ENCODE measurements at places on chromosomes 13 and 19.
A peak's percentile ranks its signal among the peaks of the same experiment; 100 is the strongest.

DNA sequence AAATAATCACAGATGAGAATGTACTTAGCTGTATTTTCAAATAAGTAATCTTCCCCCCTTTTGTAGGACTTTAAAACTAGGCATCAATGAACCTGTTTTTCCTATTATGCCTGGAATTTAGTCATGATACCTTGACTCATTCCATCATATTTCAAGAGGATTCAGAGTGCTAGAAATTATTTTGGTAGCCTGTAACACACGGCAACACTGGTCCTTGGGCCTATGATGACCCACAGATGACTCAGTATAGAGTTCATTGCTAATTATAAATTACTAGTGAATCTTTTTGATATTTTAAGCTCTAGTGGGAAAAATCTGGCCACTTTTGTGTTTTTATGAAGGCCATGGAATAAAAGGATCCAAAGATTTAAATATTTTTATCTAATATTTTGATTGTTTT lies 26.0 kb upstream of the GARRE1 start:
- no peak for DNase-seq

- no peak for DNase-seq
Measured at GRCh38 chr19:1019980-1020867, 699 bp downstream of the TMEM259 start.

GRCh38 chr19:30226464-30227011 lies 145.6 kb upstream of the ZNF536 start:
- DNase-seq = no peak

DNA sequence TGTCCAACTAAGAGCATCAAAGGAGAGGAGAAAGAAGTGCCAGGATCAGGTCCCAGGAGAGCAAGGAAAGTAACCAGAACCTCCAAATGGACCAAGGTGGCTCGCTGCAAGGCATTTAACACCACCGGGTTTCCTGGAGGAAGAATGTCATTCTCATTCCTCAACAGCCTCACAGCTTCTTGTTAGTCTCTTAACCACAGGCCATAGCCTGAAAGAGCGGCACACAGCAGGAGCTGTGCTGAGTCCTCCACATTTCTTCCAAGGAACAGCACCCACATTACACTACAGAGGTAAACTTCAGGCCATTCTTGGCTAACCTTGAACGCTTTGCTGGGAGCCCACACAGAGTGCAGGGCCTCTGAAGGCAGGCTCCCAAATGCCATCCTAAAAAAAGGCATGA lies 23.6 kb downstream of the DOCK9 start:
- no peak for DNase-seq

DNA sequence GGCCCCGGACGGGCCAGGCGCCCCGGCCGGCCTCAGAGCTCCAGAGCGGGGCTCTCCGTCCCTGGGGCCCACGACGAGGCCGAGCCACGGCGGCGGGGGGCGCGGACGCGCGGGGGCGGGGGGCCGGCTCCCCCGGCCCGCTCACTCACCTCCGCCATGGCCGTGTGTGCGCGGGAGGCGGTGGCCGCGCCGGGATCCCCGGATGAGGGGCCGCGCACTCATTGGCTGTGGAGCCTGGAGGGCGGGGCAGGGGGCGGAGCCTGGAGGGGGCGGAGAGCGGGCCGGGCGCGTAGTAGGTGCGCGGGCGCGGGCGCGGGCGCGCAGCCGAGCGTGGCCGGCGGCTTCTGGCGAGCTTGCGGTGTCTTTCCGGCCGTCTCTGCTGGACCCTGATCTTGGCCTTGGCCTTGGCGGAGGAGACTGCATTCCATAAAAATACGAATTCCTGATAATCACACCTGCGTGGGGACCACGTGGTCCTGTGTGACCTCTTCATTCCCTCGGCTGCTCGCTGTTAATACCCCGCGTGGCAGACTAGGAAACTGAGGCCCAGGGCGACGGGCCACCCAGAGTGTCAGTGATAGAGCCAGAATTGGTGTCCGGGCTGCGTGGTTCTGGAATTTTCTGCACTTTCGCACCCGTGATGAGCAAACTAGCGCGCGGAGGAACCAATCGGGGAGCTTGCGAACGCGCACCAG lies at the start of gene MIER2:
MIER2 (minus strand) TSS at position 172 of the 695 bp plus-strand sequence; CDS start at position 158, 14 bp downstream.
- no peak for DNase-seq

DNA sequence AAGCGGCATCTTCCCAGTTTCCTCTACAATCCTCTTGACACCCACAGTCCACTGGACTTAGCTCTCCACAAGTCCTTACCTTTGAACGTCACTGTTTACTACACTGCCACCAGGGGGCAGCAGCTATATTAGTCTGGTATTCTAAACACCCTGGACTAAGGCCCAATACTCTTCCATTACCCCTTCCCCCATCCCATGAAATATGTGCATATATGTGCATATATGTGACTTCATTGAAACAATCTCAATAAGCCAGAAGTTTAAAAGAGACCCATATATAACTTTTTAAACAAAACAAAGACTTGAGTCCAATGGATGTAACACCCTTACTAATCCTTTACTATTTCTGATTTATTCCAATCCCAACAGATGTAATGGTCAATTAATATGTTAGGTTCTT lies 15.5 kb downstream of the GGACT start:
- DNase-seq = peak; percentile 53

DNA sequence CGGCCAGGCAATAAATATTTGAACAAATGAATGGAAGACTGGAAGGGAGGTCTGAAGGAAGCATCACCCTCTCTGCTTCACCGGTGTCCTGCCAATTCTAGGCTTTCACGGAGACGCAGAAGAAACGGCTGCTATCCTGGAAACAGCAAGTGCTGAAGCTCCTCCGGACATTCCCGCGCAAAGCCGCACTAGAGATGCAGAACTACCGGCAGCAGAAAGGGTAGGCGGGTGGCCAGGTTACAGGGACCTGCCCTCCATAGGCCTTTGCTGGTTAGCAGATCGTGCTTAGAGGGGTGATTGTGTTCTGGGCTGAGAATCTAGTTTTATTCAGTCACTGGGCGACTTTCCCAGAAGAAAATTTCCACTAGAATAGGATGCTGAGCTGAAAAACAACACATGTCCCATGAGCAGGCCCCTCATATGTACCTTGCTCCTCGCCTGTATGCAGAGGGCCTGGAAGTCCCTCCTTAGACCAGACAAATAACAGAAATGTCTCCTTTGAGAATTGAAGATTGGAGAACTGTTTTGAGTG lies 11.0 kb downstream of the PAF1 start:
- DNase-seq = no peak

GRCh38 chr13:31805841-31806240 lies 66.5 kb downstream of the RXFP2 start:
- DNase-seq = no peak

DNA sequence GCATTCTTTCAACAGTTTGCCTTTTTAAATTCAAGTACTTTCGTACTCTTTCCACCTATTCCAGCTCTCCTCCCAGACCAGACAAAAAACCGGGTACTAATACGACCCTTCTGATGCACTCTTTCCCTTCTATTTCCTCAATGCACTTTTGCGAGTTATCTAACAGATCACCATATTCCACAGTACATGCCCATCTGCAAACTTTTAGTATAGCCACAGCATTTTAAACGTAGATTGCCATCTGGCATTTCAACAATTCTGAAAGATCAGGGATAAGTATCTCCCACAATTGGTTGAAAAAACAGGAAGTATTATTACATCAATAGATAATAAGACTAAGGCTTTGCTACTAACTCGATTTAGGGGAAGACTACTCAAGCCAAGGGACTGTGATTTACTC lies 31.5 kb downstream of the RBM26 start:
- DNase-seq = no peak

DNA sequence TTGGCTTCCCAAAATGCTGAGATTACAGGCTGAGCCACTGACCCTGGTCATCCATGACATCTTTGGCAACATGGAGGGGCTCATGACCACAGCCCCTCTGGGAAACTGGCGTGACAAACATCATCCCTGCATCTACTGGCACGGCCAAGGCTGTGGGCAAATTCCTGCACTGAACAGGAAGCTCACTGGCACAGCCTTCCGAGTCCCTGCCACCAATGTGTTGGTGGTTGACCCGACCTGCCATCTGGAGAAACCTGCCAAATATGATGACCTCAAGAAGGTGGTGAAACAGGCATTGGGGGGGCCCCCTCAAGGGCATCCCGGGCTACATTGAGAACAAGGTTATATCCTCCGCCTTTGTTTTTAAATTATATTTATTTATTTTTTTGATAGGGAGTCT lies 8.9 kb upstream of the ACP5 start:
- no peak for DNase-seq

DNA sequence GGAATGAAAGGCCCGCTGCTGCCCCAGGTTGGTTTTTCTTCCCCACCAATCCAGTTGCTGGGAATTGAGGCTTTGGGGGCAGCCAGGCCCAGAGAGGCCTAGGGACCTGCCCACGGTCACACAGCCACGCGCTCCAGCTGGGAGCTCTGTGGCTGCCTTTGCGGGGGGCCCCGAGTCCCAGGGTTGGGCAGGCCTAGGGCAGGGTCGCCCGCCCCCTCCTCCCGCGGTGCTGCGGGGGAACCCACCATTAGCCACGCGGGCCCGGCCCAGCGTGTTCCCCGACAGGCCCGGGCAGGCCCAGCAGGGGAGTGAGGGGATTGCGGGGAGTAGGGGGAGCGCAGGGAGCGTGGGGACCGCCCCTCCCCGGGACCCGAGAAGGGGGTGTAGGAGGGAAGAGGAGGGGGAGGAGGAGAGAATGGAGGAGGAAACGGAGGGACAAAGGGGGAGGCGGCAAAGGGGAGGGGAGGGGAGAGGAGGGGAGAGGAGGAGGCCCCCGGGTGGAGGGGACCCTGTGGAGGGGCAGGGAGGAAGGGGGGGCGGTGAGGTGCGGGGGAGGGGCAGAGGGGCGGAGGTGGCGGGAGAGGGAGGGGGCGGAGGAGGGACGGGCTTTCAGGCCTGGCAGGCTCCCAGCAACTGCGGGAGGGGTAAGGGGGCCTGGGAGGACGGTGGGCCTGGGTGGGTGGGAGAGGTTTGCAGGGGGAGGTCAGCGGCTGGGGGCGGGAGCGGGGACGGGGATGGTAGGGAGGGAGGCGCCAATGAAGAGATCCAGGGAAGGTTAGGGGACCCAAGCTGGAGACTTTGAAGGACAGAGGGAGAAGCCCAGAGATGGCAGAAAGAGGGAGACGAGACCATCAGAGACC lies 12.9 kb upstream of the TLE2 start:
- no peak for DNase-seq

DNA sequence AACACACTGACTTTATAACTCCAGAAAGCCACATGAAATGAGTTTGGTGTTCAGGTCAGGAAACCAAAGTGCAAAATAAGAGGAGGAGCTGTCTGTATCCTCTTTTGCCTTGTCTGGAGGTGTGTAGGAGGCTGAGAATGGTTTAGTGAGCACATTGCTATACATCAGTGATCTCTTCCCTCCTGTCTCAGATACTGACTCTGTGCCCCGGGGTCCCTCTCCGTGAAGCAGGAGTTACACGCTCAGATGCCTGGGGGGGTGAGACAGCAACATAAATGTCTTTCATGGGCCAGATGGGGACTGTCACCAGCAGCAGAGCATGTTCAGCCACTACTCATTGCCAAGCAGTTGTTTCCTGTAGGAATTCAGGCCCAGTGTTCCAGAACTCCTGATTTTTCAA lies 285.4 kb downstream of the ATP8A2 start:
- no peak for DNase-seq

GRCh38 chr13:32136061-32136460 lies 104.5 kb downstream of the FRY start:
- no peak for DNase-seq

DNA sequence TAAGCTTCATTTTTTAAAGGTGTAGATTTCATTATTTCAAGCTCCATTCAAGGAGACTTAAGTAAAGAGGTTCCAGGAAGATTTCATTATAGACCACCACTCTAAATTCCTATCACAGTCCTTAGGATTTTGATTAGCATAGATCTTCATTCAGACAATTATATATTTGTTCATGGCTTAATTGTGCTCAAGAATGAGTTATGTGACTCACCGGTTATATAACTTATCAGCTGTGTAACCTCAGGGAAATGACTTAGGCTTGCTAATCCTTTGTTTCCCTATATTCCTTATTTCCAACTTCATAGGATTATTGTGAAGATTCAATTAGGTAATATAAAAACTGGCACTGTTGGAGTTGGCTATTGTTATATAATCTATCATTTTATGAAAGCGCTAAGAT lies 632.8 kb upstream of the SPRY2 start:
- DNase-seq = no peak

DNA sequence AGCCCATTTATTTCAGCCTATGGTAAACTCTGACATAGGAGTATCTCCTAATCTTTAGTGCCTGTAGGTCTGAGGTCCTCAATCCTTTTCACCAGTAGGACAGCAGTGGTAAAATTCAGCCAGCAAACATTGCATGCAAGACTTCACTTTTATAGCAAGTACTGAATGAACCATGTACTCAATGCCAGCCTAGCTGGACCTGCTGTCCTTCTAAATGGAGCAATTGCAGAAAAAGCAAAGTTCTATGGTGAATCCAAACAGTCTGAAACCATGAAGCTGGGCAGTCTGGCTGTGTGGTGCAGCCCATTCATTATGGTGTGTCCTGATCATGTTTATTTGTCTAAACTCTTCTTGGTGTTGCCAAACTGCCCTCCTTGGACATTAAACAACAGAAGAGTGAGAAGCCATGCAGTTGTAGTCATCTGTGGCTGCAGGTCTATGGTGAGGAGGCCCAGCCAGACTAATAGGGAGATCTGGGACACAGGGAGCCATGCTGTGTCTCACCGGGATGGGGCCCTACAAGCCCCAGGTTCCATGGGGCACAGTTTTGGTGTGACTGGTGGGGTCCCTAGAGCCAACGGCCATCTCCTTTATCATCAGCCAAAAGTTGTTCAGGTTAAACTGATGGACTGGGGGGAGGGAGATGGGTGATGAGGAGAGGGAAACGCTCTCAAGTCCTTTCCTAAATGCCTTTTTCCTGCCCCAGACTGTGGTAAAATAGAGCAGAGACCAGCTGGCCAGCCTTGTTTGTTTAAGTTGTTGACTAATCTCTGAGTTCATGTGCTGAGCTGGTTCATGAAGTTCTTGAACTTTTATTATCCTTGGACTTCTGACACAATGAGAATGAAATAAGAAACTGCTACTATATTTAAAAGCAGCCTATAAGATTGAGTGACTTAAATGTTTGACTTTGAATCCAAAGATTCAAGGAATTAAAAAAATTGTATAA lies 20.6 kb upstream of the TNFSF11 start:
- DNase-seq = no peak

DNA sequence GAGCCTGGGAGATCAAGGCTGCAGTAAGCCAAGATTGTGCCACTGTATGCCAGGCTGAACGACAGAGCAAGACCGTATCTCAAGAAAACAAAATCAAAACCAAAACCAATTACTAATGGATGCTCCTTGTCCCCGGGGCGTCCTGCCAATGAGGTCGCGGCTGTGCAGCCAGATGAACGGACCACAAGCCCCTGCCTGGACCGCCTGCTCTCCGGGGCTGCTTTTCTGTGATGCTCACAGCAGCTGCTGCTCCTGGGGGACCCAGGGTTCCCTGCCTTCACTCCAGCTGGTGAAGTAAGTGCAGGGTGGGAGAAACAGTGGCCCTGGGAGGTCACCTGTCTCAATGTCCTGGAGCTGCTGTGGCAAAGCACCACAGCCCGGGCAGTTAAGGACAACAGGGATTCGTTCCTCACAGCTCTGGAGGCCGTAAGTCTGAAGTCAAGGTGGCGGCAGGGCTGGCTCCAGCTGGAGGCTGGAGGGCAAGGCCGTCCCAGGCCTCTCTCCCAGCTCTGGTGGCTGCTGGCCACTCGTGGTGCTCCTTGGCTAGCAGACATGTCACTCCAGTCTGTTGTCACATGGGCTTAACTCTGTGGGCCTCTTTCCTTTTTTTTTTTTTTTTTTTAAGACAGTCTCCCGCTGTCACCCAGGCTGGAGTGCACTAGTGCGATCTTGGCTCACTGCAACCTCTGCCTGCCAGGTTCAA lies 10.1 kb downstream of the COPE start:
- no peak for DNase-seq

GRCh38 chr13:75426421-75426820 lies 55.5 kb downstream of the TBC1D4 start:
- no peak for DNase-seq
